Myocyte (in vitro differentiated cells): ENCODE measurements at places on chromosomes 5 and 9.

DNA sequence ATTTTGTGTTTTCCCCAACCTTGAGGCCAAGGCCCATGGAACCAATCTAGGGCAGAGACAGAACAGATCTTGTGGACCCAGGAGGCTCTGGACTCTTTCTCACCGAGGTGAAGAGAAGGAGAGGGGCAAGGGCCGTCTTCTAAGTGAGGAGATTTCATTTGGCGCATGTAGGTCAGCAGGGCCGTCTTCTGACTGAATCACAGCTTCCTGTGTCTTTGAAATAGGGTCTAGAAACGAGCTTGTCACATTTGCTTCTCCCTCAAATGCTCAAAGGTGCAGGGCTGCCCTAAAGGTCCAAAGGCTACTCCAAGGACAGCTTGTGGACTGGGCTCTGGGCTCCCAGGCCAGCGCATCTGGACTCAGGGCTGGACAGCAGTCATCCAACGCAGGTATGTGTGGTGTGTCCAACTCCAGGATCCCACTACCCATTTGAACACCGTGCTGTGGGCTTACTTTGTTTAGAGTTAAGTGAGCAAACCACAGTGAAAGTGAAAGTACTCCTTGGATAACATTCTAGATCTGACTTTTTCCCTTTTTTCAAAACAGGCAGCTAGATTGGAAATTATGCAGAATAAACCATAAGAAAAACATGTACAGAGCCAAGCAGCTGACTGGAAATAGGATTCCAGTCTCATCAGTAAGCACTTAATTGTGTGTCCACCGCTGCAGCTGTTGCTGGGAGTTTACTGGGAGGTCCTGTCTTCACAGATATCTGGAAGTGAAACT, 357.0 kb downstream of the GADD45G start:
- peak; percentile 81 for DNase-seq

GRCh38 chr5:58064801-58065200, 395.1 kb downstream of the PLK2 start:
- DNase-seq: no peak

- DNase-seq: no peak
Measured at GRCh38 chr5:150134198-150134588, 21.5 kb downstream of the PDGFRB start.

DNA sequence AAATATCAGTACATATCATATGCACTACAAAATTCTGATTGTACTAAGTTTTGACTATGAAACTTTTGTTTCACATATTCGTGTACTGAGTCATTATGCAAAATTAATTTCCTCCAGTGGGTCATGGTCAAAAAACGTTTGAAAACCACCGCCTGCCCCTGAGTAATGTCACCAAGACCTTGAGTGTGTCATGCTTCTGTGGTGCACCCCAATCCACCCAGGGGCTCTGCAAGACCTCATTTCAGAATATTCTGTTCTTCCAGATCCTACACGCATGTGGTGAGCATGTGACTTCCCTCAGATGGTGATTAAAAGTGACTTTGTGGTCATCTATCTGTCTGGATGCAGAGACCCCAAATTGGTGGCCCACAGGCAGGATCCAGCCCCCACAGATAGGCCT, 31.0 kb downstream of the ABLIM3 start:
- peak; percentile 86 for DNase-seq

DNA sequence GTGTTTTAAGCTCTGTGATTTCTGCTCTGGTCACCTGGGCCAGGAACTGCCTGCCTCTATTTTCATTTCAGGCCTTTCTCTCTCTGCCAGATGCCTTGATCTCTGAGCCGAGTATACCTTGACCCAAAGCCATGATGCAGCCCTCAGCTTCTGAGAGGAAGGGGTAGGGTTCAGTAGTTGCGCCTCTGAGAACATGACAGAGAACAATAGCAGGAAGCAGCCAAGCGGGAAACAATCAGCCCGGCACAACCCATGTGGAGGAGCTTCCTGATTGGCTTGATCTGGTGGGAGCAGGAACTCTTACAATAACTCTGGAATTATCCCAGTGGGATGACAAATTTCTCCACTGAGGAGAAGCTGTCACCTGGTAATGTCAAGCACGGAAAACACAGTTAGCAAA, 127.4 kb downstream of the PALM2AKAP2 start:
- DNase-seq: no peak

DNA sequence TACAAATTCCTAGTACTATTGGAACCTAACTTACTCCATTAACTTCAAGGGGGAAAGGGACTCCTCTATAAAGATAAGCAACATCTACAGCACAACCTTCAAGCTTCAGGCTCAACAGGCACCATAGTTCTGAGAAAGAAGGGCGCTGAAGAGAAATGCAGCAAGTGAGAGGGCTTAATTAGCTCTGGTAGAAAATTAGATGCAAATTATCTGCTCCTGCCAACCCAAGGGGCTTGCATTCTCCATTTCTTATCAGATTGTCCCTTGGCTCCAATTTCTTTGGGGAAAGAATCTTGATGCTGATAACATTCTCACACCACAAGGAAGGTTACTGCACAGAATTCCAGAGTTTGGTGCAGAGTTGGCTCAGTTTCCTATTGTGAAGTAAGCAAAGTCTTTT, 214.6 kb downstream of the GABRG2 start:
- DNase-seq: no peak

DNA sequence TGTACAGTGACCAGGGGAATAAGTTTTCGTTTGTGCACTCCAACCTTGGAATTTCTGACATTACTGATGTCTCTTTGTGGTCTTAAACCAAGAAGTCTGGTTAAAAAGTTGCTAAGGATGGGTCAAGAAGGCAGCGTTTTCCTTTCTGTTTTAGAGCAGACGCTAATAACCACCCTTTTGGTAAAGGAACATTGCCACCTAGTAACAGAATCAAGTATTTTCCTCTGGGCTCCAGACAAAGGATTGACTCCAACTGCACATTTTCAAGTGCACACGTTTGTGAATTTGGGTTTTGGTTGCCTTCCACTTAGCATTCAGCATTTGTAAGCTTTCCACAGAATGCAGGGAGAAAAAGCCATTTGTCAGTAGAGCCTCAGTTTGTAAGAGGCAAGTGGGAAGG, 22.2 kb upstream of the CEP78 start:
- DNase-seq: peak; percentile 20

DNA sequence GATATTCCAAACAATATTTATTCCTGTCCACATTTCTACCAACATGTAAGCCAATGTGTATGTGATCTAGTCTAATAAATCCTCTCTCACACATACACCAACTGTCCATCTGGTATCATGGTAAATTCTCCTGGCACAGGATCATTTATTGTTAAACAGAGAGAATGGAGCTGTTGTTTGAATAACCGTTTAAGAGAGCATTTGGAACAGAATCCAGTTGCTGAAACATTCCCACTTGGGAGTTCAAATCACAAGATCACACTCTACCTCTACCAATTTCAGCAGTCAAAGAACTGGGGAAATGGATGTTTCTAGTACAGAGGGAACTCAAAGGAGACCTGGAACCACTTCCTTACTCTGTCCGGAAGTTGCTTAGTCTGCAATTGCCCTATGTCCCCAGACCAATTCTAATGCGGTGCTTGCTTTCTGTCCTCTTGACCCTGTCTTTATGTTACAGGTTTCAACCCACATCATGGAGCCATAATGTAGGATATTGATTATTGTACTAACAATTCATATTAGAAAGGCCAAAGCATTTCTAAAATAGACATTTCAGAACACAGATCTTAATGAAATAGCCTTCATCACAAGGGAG, 488.4 kb downstream of the SEMA5A start:
- DNase-seq: no peak

DNA sequence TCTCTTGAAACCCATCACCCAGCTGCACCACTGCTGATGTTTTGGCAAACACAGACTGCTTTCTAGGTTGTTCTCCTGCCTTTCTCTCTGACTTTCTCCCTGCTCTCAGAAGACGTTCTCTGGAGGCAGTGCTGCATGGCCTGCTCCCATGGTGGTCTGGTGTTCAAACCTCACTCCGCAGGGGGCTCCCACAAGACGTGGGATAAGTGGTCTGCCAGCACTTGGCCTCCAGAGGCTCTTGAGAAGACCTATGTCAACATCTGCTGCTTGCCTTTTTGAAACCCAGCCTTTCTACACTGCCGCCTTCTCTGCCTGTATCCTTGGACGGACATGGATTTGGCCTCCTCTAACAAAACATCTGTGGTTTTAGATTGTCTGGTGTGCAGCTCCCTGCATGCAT, 16.6 kb downstream of the USP20 start:
- DNase-seq: no peak

- no peak for DNase-seq
Measured at GRCh38 chr9:70883963-70884793, 237.2 kb downstream of the TRPM3 start.

DNA sequence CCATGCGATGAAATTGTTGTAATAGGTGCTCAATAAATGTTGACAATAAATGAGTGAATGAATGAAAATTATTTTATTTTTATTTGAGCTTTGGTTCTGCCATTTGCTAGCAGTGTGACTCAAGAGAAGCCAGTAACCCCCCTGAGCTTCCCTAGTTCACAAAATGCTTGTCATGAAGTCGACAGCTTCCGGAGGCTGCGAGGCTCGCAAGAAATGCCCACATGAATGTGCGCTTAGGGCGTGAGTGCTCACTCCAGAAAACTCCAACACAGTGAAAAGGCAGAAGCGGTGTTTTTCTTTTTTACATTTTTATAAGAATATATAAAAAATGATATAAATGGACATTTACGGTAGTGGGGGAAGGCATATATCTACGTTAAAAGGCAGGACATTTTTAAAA, 26.5 kb downstream of the CDKN2A start:
- no peak for DNase-seq

DNA sequence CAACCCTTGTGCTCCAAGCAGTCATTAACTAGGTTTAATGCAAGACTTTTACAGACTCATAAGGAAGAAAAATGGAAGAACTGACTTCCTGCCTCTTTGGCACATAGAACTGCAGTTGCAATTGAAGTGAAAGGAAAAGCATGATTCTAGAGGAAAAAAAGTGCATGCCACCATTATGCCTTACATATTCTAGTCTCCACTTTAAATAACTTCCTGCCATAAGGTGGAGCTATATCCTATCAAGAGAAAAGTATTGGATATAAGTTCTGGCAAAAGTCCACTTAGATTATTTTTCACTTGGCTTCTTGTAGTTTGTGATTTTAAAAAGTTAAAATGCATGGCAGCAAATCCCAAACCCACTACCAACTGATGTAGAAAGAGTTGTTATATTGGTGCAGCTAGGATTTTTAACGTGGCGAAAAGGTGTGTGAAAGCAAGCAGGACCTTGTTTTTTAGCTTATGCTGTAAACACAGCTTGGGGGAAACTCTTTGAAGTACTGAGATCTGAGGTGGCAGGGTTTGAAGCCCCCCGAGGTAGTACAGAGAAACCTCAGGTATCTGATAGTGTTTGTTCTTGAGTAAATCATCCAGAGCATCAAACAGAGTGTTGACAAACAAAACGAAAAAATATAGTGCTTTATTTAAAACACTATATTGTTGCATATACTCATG, 117.9 kb downstream of the ANXA1 start:
- DNase-seq: peak; percentile 20

DNA sequence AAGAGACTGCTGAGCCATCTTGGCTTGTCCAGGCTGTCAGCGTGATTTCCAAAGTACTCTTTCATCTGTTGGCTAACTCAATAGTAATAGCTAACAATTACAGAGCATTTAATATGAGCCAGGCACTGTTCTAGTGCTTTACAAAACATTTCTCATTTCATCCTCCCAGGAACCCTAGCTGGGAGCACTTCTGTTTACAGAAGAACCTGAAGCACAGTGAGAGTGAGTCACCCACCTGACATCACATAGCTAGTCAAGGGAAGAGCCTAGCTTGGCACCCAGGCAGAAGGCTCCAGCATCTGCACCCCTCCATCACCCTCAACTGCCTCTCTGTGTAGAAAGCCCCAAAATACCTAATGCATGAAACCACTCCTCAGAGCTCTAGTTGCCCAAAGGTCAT, 57.5 kb upstream of the IQGAP2 start:
- DNase-seq: no peak

GRCh38 chr5:79357398-79357797, 121.5 kb downstream of the JMY start:
- DNase-seq: no peak

DNA sequence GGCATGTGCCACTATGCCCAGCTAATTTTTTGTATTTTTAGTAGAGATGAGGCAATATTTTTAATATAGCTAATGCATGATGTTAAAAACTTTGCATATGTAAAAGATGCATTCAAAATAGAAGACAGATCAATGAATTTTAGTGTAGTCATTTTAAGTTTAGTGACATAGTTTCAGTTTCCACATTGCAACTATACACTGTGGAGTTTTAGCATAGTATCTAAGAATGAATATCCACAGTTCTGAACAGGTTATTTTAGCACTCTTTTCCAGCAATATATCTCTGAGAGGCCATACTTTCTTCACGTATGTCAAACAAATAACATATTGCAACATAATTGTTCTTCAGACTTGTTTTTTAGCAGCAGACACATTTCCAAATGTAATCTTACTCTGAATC, 39.3 kb downstream of the RAB24 start:
- no peak for DNase-seq

DNA sequence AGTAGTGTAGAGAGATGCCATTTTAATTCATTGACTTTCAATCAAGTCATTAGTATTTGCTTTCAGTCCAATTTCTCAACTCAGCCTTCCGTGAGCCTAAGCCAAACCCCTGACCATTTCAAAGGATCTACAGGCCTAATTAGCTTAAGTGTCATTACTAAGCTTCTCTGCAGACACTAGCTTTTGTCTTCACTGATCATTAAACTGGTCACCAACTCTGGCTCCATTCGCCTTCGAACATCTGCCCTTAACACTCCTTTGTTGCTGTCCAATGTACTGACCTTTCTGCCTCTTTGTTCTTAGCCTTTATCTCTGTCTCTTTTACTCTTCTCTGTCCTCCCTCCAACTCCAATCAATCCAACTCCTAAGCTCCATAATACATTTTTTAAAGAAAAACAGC, 299.3 kb downstream of the DIRAS2 start:
- peak; percentile 51 for DNase-seq

DNA sequence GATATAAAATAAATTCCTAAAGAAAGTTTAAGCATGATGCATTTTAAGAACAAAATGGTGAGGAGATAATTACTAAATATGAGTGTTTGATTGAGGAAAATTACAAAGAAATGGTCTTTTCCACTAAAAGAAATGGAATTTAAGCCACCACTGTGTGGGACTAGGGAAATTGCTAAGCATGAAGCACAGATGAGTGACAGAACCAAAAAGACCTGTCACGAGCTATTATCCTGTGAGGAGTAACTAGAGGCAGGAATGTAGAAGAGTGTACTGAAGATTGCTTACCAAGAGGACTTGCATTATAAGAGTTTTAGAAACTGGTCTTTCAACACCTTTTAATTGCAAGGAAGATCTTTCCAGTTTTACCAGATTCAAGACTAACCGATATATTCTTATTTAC, 193.6 kb upstream of the PRR16 start:
- DNase-seq: no peak

DNA sequence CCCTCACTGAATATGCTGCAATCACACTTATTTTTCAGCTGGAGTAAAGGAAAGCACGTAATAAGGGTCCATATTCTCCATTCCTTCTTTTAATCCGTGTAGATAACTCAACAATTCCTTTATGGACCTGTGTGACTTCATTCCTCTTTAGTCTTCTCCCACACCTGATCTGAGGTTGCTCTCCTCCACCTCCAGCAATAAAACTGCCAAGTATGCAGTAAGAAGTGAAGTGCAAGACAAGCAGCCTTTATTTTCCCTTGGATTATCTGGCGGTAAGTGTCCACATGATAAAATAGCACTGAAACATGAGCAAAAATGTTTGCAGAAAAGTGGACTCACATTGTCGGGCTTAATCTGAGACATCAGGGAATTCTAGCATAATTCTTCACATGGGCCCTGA, 13.8 kb downstream of the DEPDC1B start:
- no peak for DNase-seq

- DNase-seq: peak; percentile 84
Measured at GRCh38 chr5:127029581-127030258, 638 bp downstream of the MARCHF3 start.
